GM20000 (cell line): ENCODE measurements at places on chromosomes 2 and 18.

DNA sequence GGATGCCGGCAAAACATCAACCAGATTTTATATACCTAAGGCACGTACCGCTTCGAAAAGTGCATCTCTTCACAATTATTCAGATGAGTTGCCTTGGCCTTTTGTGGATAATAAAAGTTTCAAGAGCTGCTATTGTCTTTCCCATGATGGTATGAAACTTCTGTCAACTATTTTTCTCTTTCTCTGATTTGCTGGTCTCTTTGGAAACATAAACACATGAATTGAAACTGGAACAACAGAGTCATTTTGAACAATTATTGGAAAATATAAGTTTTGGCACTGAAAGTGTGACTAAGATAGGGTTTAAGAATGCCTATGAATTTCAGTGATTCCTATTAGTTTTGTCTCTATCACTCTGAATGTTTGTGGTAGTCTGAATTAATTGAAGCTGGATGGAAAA is 109.9 kb downstream of the DPP4 start:
- no peak for DNase-seq

DNA sequence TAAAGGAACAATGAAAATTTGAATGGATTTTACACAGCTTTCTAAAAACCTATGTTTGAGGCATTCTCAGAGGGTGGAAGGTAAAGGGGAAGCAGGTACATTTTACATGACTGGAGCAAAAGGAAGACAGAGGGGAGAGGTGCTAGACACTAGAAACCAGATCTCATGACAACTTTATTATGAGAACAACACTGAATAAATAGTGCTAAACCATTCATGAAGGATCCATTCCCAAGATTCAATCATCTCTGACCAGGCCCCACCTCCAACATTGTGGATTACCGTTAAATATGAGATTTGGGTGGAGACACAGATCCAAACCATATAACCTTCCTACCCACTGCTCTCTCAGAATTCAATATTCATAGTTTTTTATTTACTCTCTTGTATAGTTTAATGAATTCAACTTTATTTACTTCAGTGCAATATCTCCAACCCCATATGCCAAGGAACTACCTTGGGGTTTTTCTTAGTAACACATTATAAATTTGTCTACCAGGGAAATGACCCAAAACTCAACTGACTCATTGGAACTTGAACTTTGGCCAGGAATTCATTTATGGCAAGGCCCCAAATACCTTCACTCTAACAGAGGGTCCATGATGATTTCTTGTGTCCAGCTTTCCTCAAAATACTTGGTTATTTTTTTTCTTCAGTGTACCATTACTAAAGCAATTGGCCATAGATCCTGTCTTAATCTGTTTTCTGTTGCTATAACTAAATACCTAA is 317.8 kb downstream of the GULP1 start:
- DNase-seq: no peak

DNA sequence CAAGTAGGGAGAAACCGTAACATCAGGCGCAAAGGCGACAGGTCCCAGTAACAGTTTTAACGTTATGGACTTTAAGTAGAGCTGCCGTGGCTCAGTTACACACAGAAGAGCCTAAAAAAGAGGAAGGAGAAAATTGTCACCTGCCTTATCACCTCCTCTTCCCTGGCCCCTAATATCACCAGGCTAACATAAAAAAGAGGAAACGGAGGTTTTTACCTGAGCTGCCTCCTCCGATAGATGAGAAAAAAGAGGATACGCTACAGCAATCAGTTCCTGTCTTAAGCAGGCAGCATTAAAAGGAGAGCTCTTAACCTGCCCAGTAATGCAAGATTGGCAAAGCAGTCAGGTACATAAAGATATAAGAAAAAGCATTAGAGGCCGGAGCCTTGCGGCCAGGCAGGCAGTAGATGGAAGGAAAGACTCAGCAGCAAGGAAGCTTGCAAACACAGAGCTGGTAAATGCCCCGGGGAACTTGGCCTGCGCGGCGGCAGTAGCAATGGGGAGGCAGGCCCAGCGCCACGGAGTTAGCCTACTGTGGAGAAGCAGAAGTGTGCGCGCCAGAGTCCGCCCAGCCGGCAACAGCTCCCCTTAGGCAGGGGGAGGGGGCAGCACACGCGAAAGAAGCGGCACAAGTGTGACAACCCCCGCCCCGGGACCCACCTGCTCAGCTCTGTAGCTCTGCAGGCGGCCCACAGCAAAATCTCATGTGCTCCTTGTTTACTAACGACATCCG is 116.3 kb upstream of the SCN7A start:
- DNase-seq: no peak

GRCh38 chr2:56749152-56749752 is 565.5 kb downstream of the CCDC85A start:
- DNase-seq: peak; percentile 10

DNA sequence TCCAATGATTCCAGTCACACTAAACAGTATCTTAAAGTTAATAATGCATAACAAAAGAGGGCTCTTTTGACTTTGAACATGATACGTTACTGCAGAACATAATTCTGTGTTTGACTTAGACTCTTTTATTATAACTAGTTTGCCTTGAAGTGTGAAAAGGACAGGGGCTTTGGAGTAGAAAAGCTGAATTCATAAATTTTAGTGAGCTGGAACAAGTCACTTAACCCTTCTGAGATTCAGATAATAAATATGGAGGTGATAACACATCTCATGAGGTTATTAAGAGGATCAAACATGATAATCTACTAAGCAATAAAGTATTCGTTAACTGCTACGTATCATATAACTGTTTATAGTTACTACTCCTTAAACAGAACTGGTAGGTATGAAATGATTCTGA is 44.7 kb upstream of the FLACC1 start:
- DNase-seq: no peak

GRCh38 chr2:9256570-9257043 is 50.0 kb downstream of the ASAP2 start:
- DNase-seq: no peak

DNA sequence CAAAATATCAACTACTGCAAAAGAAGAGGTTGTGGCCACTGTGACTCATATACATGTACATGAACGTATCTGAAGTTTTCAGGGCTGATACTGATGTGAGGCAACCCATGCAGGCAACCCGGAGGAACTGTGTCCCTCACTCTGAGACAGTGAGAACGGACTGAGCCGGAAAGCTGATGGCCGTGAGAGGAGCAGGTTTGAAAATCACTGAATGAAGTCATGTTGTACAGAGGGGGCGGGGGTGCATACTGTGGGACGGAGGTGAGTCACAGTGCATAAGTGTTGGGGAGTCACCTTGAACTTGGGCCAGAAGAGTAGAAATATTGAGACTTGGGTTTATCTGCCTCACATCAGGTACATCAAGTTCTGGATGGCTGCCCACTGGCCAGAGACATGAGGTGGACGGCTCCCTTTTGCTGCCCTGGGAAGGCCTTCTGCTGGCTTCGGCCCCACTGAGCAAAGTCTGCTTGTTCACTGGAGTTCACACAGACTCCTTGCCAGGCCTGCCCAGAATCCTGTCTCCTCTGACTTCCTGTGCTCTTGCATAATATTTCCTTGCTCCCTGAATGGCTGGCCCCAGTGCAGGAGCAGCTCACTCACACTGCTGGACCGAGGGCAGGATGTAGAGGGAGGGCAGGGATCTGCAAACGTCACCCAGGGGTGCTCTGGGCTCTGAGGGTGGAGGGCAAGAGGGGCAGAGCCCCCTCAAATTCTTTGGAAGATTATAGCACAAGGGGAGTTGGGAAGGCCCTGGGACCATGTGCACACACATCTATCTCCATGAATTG is 18.1 kb downstream of the EPAS1 start:
- no peak for DNase-seq

- DNase-seq: no peak
These were observed 292.3 kb upstream of the FANCL start for GRCh38 chr2:58533376-58533775.
